ENCODE measurements at places on chromosomes 6 and 20. TPM values are rescaled to one million over a fixed set of nuclear protein-coding genes. Genes with fewer than 3 reads are reported as not detected.

DNA sequence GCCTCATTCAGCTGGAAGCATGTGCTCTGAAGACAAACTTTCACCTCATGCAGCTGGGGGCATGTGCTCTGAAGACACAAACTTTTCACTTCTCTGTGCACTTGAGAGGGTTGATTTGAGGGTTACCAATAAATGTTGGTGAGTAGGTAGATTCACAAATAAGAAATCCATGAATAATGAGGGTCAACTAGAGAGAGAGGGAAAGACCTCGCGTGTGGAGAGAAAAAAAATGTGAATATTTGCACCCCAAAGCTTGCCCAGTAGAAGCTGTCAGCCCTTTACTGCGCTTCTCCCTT, 43.4 kb downstream of the PSMB1 start:
- no peaks in the 10 kb centered on the region for H3K4me1 ChIP-seq
- no peak overlapping the region for H3K4me3 ChIP-seq
- H3K27me3 ChIP-seq, result peaks cover 26% of the 10 kb centered on the region
- no peak overlapping the region for H3K27ac ChIP-seq

Gene NINL
- total RNA-seq, result 1.7 TPM

Gene HLA-DMB
- total RNA-seq, result 17.7 TPM

DNA sequence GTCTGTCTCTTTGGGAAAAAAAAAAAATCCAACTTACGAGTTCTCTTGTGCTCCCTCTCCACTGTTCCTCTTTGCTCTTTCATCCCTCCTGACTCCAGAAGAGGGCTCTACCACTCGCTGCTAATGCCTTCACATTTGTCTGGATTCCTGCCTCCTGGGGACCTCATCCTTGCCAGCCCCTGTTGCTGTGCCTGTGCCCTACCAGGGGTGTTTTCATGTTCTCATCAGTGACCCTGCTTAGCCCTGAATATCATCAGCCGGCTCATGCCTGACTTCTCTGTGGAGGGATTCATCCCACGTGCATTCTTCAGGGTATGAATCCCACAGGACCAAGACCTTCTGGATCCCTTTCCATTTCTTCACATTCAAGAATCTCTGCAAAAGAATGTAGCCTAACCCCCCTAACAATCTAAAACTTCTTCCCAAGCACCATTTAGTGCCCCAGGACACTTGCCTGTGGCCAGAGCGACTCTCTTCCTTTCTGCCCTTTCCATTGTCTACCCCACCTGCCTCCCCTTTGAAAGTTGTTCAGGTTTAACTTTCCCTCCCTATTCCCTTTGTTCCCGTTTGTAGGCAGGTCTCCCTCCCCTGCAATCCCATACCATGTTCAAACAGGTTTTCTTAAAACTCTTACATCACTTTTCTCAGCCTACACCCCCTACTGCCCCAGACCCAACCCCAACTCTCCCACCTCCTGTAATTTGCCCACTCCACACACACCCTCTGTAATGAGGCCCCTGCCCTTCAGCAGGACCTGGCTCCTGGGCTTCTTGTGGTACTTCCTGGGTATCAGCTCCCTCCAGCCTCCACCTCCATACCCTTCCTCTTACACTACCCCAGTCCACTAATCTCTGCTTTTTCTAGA, 50.2 kb downstream of the RREB1 start:
- no peak overlapping the region for H3K4me3 ChIP-seq
- H3K27me3 ChIP-seq, result no peaks in the 10 kb centered on the region
- H3K27ac ChIP-seq, result peak overlapping the region; percentile 45
- peaks cover under 1% of the 10 kb centered on the region for H3K36me3 ChIP-seq
- peaks cover 60% of the 10 kb centered on the region for H3K4me1 ChIP-seq
- no peak for ATAC-seq

Gene ELOVL4
- 3.2 TPM for total RNA-seq

Gene SLC4A11
- total RNA-seq, result 2.0 TPM

Gene SIRPA
- not detected for total RNA-seq

Gene RALGAPB
- 30.1 TPM for total RNA-seq

All from activated T-helper 17 cell treated with anti-CD3 and anti-CD28 coated beads, Interleukin-2, amount 50 U/mL, for 72 hours (primary cell).